Epithelial cell of proximal tubule (primary cell): ENCODE measurements at places on chromosomes 2 and 18. TPM values are rescaled to one million over a fixed set of nuclear protein-coding genes. Genes with fewer than 3 reads are reported as not detected.

ERMN gene
- not detected in 2 replicates for total RNA-seq

LONRF2 gene
- 0.43 and 1.3 TPM in 2 replicates for total RNA-seq

DNA sequence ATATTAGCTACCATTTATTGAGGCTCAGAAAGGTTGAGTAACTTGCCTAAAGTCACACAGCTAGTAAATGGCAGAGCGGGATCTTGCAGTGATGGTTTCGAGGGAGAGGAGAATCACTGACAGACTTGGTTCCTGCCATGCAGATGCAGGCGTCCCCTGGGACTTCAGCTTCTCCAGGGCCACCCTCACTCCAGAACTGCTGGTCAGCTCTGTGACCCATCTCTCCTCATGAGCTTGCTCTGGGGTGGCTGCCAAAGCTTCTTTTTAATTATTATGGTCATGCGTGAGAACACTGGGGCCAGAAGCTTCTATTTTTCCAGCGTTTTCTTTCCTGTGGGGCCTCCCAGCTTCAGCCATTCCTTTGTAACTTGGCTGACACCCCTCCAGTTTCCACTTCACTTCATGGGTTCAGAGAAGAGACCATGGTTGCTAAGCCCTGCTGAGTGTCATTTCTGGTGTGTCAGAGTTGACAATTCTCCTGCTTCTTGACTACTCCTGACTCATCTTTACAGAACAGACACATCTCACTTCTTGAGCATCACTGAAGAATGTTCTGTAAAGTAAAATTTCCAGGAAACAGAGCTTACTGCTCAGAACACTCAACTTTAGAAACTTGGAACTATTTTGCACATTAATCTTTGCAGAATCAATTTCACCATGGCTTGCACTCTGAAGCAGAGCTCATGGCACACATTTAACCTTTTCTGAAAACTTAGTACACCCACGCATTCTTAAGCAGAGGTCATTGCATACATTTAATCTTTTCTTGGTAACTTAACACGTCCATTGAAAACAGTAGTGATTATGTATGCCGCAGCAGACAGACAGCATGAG, 70.4 kb downstream of the IL1R2 start:
- no peak for DNase-seq

GBX2 gene
- total RNA-seq: 3.3 and 4.8 TPM in 2 replicates

TLX2 gene
- total RNA-seq: not detected in 2 replicates

DNA sequence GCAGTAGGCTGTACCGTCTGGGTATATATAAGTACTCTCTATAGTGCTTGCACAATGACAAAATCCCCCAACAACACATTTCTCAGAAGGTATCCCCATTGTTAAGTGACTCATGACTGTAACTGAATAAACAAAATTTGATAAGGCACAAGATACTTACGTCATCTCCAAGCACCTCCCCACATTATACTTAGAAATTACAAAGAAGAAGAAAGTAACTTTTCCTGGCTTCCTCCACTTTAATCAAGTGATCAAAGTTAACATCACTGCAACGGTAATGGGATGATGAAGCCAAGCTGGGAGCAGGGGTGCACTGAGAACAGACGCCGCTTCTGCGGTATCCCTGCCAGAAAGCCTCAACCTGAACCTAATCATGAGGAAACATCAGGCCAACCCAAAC, 9.7 kb downstream of the TNS1 start:
- no peak for DNase-seq

DNA sequence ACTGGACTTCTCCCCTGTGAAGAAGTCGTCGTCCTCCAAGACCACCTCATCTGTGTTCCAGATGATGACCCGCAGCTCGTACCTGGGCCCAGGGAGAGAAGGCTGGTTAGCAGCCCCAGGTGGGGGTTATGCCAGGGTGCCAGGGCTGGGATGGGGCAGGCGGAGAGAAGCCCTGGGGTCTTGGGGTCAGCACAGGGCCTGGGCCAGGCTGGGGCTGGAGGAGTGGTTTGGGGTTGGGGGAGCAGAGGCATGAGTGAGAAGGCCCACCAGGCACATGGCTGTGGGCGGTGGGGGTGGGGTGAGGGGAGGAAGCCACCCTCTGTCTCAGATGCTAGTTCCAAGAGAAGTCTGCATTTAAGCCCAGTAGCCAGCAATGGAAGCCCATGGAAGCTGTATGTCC, 15.8 kb downstream of the OTOF start:
- DNase-seq: no peak

DNA sequence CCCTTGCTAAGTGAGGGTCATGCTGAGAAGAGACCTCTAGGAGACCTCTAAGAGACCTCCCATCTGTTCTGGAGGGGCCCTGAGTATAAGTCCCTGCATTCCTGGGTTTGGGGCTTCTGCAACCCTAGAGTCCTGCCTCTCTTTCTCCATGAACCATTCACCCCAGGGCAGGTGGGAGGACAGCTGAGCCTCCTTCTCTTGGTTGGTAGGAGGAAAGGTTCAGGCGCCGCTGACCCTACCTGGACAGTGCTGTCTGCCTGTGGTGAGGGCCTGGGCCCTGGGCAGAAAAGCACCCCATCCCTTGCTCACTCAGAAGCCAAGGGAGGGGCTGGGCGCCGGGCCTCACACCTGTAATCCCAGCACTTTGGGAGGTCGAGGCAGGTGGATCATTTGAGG, 604 bp upstream of the VIL1 start:
- no peak for DNase-seq

- no peak for DNase-seq
Observed at GRCh38 chr18:43234889-43235288, 42.4 kb downstream of the SYT4 start.

- no peak for DNase-seq
Observed at GRCh38 chr2:142300517-142300916, 169.7 kb upstream of the LRP1B start.

GRCh38 chr2:146004462-146004861, 1484.5 kb upstream of the ZEB2 start:
- no peak for DNase-seq
